Effector memory CD8-positive, alpha-beta T cell (primary cell): ENCODE measurements at places on chromosomes 1 and 21.

DNA sequence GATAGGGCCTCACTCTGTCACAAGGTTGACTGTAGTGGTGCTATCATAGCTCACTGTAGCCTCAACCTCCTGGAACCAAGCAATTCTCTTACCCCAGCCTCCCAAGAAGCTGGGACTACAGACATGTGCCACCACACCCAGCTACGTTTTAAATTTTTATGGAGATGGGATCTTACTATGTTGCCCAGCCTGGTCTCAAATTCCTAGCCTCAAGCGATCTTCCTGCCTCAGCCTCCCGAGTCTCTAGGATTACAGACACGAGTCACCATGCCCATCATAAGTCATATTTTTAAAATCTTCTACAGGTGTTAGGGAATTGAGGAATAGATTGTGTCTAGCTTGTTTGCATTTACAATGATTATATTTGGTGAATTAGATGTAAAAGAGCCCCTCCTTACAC lies 127.0 kb downstream of the CCDC185 start:
- no peak for DNase-seq
- H3K27me3 ChIP-seq: peaks cover 24% of the 10 kb centered on the region
- H3K4me1 ChIP-seq: no peaks in the 10 kb centered on the region
- H3K27ac ChIP-seq: no peak overlapping the region
- H3K36me3 ChIP-seq: no peaks in the 10 kb centered on the region

GRCh38 chr21:15841856-15842564 lies 112.2 kb downstream of the USP25 start:
- DNase-seq: no peak
- peaks cover 11% of the 10 kb centered on the region for H3K4me1 ChIP-seq
- no peaks in the 10 kb centered on the region for H3K27me3 ChIP-seq
- H3K4me3 ChIP-seq: no peak overlapping the region
- H3K36me3 ChIP-seq: peaks cover 5% of the 10 kb centered on the region
- H3K27ac ChIP-seq: no peak overlapping the region

GRCh38 chr1:167935216-167936067 lies 1.0 kb upstream of the DCAF6 start:
- H3K27me3 ChIP-seq: no peaks in the 10 kb centered on the region
- peak; percentile 37 for DNase-seq
- peak overlapping the region; percentile 88 for H3K4me3 ChIP-seq
- H3K27ac ChIP-seq: peak overlapping the region; percentile 92
- peaks cover 17% of the 10 kb centered on the region for H3K4me1 ChIP-seq

GRCh38 chr1:40594187-40594531 lies 62.7 kb downstream of the ZNF684 start:
- H3K27me3 ChIP-seq: peaks cover 6% of the 10 kb centered on the region
- peaks cover 5% of the 10 kb centered on the region for H3K4me1 ChIP-seq
- DNase-seq: no peak
- no peaks in the 10 kb centered on the region for H3K36me3 ChIP-seq

DNA sequence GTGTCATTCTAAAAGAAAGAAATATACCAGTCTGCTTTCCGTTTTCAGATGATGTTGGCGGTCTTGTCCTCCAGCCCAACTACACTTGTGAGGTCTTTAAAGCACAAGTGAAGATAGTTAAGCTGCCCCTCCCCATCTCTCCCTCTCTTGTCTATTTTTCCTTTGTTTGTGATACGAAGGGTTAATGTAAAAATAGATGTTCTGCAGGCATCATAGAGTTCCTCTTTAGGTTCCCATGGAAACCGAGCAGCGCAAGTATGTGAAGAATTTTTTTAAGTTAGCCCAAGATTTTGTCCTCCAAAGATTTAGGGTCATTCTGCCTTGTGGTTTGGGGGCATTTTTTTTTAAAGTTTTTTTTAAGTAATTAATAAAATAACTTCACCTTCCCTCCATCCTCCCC lies 232.4 kb upstream of the AJAP1 start:
- H3K4me1 ChIP-seq: no peaks in the 10 kb centered on the region
- no peak overlapping the region for H3K4me3 ChIP-seq

GRCh38 chr1:32878637-32879041 lies 7.7 kb upstream of the HPCA start:
- H3K36me3 ChIP-seq: peaks cover 3% of the 10 kb centered on the region
- H3K27me3 ChIP-seq: peaks cover 37% of the 10 kb centered on the region
- no peak overlapping the region for H3K4me3 ChIP-seq
- no peak for DNase-seq
- no peak overlapping the region for H3K27ac ChIP-seq

DNA sequence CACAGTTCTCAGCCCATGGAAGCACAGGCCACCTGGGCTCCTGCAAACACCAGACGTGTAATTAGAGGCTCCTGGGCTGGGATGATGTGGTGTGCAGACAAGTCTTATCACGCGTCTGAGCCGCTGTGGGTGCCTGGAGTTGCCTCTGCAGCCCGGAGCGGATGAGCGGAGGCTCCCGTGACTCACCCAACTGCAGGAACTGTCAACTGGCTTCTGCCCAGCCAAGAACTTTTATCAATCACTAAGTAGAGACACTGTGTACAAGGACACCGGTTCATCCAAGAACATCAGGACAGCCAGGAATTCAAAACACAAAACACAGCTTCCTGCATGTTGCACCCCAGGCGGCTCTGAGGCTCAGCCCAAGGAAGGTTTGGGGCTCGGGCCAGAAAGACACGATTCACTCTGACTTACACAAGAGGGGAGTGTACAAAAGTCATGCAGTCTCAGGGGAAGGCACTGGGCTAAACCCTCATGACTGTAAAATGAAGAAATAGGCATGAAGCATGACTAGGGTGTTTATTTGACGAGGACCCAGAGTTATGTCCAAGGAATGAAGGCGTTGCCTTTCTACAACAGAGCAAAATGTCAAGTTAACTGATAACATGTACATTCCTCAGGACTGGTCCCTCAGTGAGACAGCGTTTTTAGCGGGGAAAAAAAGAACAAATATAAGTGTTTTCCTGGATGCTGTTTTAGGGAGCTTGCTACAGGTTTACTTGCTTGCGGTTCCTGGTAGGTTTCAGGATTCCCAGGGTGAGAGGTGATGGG lies 21.1 kb downstream of the ERRFI1 start:
- no peak overlapping the region for H3K27ac ChIP-seq
- H3K27me3 ChIP-seq: no peaks in the 10 kb centered on the region
- H3K36me3 ChIP-seq: no peaks in the 10 kb centered on the region
- DNase-seq: no peak
- H3K4me3 ChIP-seq: no peak overlapping the region
- H3K4me1 ChIP-seq: no peaks in the 10 kb centered on the region

- no peak for DNase-seq
- peaks cover 28% of the 10 kb centered on the region for H3K27me3 ChIP-seq
- no peak overlapping the region for H3K27ac ChIP-seq
- no peak overlapping the region for H3K4me3 ChIP-seq
- H3K4me1 ChIP-seq: no peaks in the 10 kb centered on the region
Observed at GRCh38 chr1:110719908-110720307, 45.2 kb upstream of the KCNA3 start.

DNA sequence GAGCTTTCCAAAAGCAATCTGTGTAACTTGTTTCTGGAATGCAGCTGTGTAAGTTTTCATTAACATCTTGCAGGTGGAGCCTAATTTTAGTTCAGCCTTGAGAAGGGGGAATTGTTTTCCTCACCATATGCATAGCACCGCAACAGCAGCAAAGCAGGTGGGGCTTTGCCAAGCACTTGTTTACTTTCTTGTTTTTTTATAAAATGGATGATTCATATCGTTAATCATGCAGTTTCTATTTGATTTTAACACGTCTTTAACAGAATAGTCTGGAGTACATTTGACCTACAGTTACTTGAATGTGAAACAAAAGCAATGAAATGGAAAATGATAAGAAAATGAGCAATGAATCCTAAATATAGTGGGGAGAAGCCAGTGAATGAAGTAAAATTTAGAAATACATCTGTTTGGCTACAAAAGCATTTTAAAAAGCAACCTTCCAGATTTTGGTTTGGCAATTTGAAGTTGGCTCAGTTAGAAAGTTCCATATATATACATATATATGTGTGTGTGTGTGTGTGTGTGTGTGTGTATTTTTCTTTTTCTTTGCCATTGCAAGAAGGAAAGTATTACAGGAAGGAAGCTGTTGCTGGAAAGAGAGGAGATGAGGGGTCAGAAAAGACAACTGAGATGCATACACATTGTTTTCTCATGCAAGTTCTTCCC lies 119.0 kb upstream of the ADGRL2 start:
- H3K27me3 ChIP-seq: no peaks in the 10 kb centered on the region
- H3K4me3 ChIP-seq: no peak overlapping the region
- no peak overlapping the region for H3K27ac ChIP-seq
- H3K36me3 ChIP-seq: peaks cover 3% of the 10 kb centered on the region

DNA sequence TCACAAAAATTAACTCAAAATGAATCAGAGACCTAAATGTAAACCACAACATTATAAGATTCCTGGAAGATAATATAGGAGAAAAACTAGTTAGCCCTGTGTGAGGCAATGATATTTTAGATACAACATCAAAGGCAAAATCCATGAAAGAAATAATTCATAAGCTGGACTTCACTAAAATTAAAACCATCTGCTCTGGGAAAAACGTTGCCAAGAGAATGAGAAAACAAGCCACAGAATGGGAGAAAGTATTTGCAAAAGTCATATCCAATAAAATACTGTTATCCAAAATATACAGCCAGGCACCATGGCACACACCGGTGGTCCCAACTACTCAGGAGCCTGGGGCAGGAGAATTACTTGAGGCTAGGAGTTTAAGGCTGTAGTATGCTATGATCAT lies 70.3 kb downstream of the SYF2 start:
- no peak for DNase-seq
- H3K27ac ChIP-seq: no peak overlapping the region
- H3K4me3 ChIP-seq: no peak overlapping the region
- H3K36me3 ChIP-seq: no peaks in the 10 kb centered on the region

DNA sequence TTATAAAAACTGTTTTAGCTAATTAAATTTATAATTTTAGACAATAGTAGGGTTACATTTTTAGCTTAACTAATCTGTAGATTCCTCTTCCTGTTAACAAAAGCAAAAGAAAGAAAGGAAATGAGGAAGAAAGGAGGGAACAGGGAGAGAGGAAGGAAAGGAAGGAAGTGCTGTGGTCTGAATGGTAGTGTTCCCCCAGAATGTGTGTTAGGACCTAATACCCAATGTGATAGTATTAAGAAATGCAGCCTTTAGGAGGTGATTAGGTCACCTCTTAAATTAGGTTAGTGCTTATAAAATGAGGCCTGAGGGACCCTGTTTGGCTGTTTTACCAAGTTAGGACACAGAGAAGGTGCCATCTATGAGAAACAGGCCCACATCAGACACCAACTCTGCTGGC lies 136.9 kb upstream of the SAMSN1 start:
- no peaks in the 10 kb centered on the region for H3K36me3 ChIP-seq
- H3K4me3 ChIP-seq: no peak overlapping the region
- H3K27ac ChIP-seq: no peak overlapping the region
- no peaks in the 10 kb centered on the region for H3K27me3 ChIP-seq
- H3K4me1 ChIP-seq: peaks cover 26% of the 10 kb centered on the region
